SW 1271 (cell line): ENCODE measurements at places on chromosomes 1 and 21.

- no peak for DNase-seq
Measured at GRCh38 chr21:36415375-36415774, 30.2 kb downstream of the CHAF1B start.

GRCh38 chr1:225343618-225344017 is 84.2 kb downstream of the LBR start:
- peak; percentile 53 for DNase-seq

DNA sequence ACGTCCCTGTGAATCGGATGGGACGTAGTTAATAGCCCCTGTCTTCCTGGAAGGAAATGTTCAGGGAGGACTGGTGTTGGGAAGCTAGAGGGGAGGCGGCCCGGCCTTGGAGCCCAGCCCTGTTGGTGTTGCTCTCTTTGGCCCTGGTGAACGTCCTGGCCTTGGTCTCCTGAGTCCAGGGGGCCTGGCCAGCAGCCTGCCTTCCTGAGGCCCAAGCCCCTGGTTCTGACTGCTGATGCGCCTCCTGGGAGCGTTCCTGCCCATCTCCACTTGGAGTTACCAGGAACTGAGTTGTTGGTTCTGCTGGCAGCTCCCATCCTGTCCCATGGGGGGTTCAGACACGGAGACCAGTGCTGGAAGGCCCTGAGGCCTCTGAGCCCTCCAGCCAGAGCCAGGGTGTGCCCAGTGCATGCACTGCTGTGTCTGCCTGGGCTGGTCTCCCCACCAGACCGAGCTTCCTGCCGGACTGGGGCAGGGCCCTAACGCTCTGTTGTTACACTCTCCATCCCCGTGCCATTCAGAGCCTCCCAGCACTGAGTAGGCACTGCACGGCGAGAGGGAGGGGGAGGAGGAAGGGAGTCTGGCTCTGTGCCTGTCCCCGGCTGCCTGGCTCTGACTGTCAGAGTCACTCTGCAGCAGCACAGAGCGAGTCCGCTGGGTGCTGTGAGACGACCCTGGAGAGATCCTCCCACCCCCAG is 382.5 kb upstream of the VAMP3 start:
- DNase-seq: no peak

DNA sequence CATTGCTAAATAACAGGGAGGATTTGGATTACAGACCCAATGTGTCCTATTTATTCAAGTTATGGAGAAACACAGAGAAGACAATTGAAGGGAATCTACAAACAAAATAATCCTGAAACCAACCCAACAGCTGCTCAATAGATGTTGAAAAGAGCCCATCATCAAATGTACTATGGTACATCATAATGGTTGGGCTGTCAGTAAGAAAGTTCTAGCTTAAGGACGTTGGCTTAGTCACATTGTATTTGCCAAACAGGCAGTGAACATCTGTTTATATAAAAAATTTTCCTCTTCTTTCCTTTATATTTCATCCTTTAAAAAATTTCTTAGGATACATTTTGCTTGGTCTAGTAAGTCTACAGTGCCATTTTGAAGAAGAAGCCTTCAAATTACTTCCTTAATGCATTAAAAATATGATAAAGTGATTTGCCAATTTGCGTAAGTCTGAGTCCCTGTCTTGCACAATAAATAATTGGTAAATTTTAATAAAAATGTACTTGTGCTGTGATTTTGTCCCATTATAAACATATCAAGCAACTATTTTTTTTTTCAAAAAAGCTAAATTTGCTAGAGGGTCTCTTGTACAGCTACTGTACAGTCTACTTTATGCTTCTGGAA is 14.4 kb downstream of the MAP3K7CL start:
- peak; percentile 10 for DNase-seq

GRCh38 chr1:153612755-153613331 is at the start of gene S100A16:
S100A16 (minus strand) TSS chr1:153613137; CDS start chr1:153608151, 4,986 bp downstream.
- DNase-seq: peak; percentile 20

- DNase-seq: no peak
Measured at GRCh38 chr1:39987869-39988268, 32.9 kb downstream of the MFSD2A start.

DNA sequence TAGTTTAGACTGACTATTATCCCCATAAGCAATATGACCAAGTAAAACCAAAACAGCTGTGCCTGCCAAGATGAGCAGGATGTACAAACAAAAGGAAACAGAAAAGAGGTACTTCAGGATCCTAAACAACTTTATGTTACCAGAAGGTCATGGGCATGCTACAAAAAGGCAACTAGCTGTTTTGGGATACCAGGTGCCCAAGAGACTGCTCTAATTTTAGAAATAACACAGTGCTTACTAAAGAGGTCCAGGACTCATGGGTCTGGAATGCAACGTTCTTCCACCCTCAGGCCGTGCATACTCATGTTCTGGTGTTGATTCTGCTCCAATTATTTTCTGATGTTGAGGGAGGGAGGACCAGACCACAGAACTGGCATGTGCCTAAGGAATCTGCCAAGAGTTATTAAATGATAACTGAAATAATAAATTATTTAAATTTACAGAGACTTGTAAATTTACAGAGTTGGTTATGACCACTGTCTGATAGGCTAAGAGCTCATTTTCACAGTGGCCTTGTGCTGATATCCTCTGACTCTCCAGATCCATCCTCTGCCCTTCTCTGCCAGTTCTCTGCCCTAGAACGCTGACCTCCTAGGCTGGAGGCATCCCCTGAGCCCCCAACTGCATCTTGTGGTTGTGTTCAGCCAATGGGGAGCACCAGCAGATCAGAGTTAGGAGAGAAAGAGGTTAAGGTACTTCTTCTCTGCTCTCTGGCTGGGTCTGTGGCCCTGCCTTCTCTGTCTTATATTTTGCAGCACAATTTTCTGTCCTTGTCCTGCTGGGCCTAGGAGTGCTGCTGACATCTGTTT is 37.7 kb upstream of the BCL10 start:
- no peak for DNase-seq

- DNase-seq: no peak
Measured at GRCh38 chr1:201463071-201463552, 5.9 kb downstream of the PHLDA3 start.
